ENCODE measurements at places on chromosomes 5 and 9. TPM values are rescaled to one million over a fixed set of nuclear protein-coding genes. Genes with fewer than 3 reads are reported as not detected.

Gene CKS2
- total RNA-seq, result 2.9 TPM

Gene GABRP
- total RNA-seq, result not detected

Gene DBH
- not detected for total RNA-seq

Gene NUTM2F
- total RNA-seq, result not detected

Gene TMEM232
- 1.3 TPM for total RNA-seq

Gene ZNF462
- 4.7 TPM for total RNA-seq

Gene OBP2B
- total RNA-seq, result not detected

Gene SPRY4
- total RNA-seq, result 6.7 TPM

Gene ST8SIA4
- 0.66 TPM for total RNA-seq

Gene HRH2
- total RNA-seq, result not detected

Gene SLC45A2
- not detected for total RNA-seq

Measured in body of pancreas (tissue), 4 donors.